Mucosa of gallbladder (tissue), 1 donor: ENCODE measurements at places on chromosomes 4 and X. TPM values are rescaled to one million over a fixed set of nuclear protein-coding genes. Genes with fewer than 3 reads are reported as not detected.

- no peak for DNase-seq
Observed at GRCh38 chr4:163610648-163611047, 116.2 kb downstream of the TMA16 start.

DNA sequence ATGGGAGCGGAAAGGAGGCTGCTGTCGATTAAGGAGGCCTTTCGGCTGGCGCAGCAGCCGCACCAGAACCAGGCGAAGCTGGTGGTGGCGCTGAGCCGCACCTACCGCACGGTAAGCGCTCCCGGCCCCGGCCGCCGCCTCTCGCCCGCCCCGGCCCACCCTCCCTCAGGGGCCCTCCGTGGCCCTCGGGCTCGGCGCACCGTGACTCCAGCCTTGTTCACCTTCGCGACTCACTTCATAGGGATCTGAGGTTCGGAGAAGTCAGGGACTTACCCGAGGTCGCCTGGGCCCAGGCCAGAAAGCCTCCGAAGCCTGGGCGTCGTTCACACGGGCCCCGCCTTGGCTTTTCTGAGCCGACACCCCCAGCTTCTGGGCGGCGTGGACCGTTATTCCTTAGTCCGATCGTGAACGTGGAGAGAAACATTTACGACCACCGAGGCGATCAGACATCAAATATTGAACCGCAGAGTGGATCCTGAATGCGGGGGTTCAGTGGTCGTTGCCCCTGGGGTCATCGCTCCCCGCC lies 362 bp downstream of the NCAPG start:
- DNase-seq = no peak

HDX gene
- total RNA-seq = 6.0 TPM

DNA sequence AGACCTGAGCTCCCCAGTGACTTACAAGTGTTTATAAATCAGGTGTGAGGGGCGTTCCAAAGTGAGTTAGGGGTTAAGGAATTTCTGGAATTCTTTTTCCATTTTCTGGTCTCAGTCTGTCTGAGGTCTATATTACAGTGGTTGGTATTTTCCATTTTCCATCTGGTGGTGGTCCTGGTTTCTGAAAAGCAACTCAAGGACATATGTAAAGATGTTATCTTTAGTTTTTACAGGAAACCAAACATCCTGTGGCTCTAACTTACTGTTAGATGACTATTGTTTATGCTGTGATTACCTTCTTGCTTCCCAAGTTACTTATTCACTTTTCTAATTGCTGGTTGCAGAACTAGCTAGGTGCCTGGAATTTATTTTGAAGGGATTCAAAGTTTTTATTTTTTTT lies 53.5 kb upstream of the IL21 start:
- no peak for DNase-seq

GRCh38 chrX:134075894-134076718 lies 90.7 kb upstream of the GPC3 start:
- no peak for DNase-seq

- no peak for DNase-seq
Observed at GRCh38 chr4:123737156-123737555, 340.6 kb downstream of the SPRY1 start.

DNA sequence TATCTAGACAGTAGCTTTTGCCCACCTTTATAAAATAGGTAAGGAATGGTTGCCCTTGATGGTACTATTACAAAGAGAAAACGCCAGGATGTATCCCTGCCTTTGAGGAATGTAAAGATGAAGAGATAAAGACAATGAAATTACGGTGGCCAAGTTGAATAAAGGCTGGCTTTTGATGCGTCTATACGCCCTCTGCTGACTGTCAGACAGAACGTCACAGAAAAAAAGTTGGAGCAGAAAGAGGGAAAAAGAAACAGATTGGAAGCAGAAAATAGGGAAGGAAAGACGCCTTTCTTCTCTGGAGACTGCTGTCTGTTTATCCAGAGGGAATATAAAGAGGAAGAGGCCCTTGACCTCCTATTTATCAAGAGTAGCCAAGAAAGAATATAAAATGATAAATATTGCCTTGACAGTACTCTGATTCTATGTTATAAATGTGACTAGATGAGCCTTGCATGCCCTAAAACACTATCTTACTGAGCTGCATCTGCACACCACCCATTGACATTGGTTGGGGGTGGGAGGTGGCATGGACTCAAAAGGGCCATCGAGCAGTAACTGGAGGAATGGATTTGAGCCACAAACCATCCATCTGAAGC lies 30.6 kb downstream of the PCDH19 start:
- DNase-seq = no peak

AGA gene
- total RNA-seq = 38.9 TPM

- DNase-seq = no peak
Observed at GRCh38 chr4:61511716-61512488, 311.8 kb downstream of the ADGRL3 start.

GRCh38 chrX:101399825-101400224 lies 7.9 kb downstream of the GLA start:
- DNase-seq = no peak

- DNase-seq = no peak
Observed at GRCh38 chrX:115988825-115989224, 181.7 kb upstream of the AGTR2 start.

DNA sequence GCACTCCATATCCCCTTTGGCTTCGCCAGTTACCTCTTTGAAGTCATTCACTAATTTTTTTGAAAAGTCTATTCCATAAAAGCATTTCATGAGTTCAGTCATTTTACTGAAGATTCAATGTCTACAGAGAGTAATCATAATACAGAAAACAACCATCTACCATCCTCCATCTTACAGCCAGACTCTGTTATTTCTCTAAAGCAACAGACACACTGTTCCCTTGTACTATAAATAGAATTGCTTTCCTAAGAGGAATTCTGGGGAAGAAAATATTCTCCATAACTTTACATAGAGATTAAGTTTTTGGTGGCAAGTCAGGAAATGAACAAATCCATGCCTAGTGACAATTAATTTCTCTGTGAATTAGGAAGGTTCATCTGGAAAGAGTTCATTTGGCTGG lies 37.0 kb downstream of the XK start:
- DNase-seq = no peak

GRCh38 chr4:109548655-109549054 lies 11.4 kb upstream of the MCUB start:
- DNase-seq = no peak

AP1S2 gene
- total RNA-seq = 25.2 TPM

DNA sequence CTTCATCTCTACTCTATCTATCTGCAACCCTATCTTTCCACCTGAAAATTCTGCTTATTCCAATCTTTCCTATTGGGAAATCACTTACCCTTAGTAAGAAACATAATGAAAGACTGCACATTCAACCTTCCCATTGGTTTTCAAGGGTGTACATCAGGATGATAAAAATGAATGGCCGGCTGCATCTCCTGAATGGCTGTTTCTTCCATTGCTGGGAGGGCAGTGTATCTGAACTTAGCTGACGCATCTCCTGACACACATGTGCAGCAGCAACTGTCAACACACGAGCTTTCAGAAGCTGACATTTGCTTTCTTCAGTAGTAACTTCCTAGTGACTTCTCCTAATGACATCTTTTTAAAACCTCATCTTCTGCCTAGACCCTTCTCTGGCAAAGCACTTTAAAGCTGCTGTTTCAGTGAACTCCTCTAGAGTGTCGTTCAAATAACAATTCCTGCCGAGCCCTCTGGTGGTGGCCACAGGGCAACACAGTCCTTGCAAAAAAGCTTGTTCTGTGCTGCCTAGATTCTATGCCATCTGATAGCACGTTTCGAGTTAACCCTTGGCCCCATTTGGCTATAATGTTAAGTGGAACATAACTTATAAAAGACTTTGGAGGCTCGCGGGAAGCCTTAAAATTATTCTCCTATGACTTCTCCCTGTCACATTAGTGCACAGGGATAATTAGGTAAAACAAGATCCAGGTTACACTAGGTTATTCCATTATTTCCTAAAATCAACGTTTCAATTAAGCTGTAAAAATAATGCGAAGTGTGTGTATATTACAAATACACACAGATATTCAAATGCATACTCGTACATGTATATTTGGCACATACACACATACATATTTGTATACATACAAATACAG lies 2340.7 kb downstream of the PCDH7 start:
- DNase-seq = peak; percentile 12

RAB9B gene
- 5.7 TPM for total RNA-seq

FAAH2 gene
- total RNA-seq = 5.1 TPM

DNA sequence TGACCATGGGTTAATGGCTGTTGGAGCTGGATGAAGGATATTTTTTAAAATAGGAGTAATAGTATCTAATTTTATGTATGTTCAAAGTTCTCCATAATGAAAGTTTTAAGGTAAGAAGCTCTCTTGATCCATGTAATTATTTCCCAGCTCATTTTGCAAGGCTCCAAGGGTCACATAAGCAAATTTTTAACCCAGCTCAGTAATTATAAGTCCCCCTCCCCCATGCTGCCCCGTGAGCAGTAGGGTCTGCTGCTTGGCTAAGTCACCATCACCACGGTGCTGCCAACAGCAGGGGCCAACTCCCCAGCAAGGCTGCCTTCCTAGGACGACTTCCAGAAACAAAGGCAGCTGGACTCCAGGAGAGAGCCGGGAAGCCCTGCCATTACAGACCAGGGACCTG lies 340.0 kb downstream of the FBXW7 start:
- no peak for DNase-seq

PALLD gene
- 250 TPM for total RNA-seq

DNA sequence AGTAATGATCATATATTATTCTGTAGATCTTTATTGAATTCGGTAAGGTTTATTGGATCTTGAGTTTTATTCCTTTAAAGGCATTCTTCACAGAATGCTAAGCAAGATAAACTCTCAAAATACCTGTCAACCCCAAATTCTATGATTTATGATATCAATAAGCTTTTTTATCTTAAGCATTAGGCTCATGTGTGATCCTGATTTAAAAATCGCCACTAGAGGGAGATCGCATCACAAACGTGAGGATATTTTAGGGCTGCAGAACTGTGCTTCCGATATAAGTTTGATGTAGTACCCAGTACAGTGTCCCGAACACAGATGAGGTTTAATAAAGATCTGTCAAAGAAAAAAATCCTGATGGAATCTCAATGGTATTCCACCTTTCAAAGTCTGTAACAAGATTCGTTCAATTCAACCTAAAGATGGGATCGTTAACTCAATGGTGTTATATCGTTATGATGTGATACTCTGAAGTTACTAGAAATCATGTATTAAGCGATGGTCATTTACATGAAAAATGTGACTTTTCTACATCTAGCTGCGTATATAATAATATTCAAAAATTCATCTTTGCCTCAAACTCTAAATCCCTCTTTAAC lies 169.0 kb downstream of the CORIN start:
- peak; percentile 15 for DNase-seq

GRCh38 chrX:113399506-113400192 lies 559.0 kb upstream of the AMOT start:
- no peak for DNase-seq

DNA sequence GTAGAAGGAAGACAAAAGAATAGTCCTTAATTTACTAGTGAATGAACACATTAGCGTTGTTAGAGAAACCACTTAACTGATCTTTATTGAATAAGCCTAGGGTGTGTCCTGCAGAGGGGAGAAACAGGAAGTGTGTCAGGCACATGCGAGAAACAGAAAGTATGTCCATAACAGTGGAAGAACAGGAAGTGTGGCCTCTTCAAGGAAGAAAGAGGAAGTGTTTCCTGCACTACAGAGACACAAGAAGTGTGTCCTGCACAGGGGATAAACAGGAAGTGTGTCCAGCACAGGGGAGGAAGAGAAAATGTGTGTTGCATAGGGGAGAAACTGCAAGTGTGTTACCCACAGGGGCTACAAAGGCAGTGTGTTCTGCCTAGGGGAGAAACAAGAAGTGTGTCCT lies 539.6 kb upstream of the PRKX start:
- no peak for DNase-seq

DNA sequence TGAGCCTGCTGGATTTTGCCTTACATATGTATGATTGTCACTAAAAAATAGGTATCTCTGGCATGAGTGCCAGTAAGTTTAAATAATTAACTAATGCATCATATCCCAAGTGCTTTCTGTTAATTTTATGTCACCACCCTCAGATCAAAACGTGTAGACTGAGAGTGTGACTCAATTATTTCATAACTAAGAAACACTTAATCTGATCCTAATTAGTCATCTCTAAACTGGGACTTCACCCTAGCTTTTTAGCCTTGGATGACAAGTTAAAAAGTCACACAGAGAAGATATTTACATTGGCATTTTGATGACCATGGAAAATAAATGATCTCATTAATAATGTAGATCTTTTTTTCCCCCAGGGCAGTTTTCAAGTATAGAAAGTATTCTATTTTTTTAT lies 23.1 kb upstream of the SLC6A14 start:
- no peak for DNase-seq
